ENCODE measurements at places on chromosomes 2 and 18.

DNA sequence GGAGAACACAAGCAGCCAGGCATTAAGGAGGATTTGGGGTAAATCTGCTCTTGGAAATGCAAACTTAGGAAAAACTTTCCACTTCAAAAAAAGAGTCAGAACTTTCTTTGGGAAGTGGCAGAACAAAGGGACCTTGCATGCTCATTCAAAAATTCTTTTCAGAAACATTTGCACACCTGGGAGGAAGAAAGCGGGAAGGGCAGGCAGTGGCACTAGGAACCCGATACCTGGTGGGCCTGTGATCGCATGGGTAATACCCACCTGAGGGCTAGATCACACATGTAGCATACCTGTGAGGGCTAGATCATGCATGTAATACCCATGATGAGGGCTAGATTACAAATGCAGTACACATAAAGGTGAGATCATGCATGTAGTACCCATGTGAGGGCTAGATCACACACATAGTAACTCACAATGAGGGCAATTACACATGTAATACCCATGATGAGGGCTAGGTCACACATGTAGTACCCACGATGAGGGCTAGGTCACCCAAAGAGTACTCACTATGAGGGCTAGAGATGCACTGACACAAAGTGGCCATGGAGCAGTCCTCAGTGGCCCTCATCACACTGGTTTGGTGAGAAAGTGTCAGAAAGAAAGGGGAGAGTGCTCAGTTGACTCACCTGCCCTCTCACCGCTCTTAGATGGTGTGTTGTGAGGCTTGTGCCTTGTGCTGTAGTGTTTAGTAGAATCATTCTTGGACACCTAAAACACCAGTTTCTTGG lies 212.5 kb downstream of the DLGAP1 start:
- no peak for DNase-seq

DNA sequence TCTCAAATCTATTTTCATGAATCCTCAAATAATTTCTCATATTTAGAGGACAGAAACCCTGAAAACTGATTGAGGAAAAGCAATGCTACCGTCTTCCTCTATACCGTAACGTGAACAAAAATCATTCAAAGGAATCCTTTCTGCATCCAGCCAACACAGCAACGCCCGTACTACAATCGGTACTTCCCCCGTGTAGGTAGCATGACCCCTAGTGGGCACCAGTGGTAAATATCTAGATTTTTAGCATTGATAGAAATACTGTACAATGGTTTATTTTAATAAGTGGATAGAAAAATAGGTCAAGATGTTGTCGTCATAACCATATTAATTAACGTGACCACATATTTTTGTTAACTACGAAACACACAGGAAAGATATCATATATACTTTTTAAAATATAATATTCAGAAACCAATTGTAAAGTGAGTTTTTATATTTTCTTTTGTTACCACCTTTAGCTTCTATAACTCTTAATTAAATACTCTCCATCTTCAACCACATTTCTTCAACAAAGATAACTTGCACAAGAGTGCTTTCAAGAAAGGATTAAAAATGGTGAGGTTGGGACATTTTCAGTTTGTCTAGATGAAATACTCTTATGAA lies 194.1 kb downstream of the SS18 start:
- peak; percentile 47 for DNase-seq

DNA sequence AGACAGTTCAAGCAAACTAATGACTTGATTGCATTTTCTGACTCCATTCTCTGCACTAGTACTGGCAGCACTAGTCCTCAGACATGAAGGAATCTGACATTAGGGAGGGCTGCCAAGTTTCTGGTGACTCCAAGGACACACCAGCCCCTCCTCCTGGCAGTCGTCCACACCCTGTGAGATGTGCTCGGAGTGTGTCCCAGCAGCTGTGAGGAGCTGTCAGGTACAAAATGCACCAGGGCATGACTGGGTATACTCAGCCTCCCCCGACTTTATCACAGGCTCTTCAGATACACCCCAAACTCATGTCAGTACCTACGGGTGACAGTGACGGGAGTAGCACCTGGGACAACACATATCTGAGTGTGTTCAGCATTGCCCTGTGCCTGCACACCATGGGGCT lies 43.1 kb downstream of the EDAR start:
- DNase-seq: no peak

GRCh38 chr2:138470941-138471340 lies 30.6 kb upstream of the SPOPL start:
- DNase-seq: no peak

GRCh38 chr2:195026261-195026660 lies 630.8 kb upstream of the SLC39A10 start:
- DNase-seq: no peak

DNA sequence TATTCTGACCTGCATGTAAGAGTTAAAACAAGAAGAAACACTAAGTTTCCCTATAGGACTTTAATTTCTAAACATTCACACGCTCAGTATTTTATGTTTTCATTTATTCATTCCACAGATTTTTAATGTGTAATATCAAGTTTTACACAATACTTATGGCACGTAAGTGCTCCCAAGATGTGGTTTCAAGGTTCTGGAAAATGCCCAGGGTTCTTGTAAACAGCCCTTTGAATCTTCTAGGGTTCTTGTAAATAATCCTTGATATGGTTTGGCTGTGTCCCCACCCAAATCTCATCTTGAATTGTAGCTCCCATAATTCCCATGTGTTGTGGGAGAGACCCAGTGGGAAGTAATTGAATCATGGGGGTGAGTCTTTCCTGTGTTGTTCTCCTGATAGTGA lies 383.0 kb downstream of the TXNL1 start:
- DNase-seq: no peak

- no peak for DNase-seq
Observed at GRCh38 chr2:57407772-57408201, 638.8 kb upstream of the VRK2 start.

DNA sequence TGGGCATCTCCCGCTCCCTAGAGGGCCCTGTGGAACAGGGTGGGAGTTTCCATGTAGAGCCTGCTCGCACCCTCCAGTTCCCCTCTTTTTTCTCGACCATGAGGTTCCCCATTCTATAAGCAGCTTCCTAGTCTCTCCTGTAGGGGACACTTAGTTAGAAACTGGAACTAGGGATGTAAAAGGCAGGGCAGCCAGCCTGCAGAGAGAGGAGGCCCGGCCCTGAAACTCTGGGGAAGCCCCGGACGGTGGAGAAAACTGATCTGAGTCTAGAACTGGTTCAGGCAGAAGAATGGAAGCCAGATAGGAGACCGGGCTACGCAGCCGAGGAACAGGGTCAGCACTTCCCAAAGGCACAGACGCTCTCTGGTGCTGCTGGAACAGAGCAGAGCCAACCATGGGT lies 51.6 kb upstream of the ATG16L1 start:
- no peak for DNase-seq

- DNase-seq: no peak
Observed at GRCh38 chr2:192775459-192776262, 580.9 kb upstream of the TMEFF2 start.

DNA sequence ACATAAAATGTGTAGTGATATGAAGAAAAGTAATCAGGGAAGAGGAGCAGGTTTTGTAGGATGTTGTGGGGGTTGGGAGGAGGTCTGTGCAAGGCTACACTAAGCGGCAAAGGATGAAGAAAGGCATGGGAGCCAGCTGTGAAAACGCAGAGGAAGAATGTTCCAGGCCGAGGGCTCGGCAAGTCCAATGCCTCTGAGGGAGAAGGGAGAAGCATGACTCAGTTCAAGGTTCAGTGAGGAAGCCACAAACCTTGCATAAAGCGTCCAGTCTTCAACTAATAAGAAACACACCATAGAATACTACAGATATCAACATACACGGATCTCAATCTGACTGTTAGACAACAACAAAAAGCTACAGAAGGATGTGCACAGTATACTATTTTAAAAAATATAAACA lies 16.2 kb downstream of the EPB41L3 start:
- DNase-seq: no peak

DNA sequence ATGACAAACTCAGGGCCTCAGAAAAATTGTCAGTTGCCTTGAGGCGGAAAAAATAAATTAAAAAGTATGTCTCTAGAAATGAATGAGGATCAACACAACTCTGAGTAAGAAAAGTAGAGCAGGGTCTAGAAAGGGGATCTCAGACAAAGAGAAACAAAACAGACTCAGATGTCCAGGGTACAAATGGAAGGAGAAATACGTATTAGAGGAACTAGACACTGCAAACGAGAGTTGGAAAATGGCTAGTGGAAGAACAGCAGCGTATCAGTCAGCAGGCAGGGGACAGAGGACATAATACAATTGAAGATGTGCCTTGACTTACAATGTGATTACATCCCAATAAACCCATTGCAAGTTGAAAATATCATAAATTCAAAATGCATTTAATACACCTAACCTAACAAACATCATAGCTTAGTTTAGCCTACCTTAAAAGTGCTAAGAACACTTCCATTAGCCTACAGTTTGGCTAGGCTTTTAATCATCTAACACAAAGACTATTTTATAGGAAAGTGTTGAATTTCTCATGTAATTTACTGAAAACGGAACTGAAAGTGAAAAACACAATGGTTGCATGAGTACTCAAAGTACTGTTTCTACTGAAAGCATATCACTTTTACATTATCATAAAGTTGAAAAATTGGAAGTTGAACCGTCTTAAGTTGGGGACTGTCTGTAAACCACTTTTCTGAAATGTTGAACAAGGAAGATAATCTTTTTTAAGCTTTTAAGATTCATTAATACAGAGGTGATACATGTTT lies 182.8 kb downstream of the NBAS start:
- DNase-seq: no peak

- DNase-seq: no peak
Observed at GRCh38 chr2:12119841-12120240, 373.4 kb downstream of the LPIN1 start.

DNA sequence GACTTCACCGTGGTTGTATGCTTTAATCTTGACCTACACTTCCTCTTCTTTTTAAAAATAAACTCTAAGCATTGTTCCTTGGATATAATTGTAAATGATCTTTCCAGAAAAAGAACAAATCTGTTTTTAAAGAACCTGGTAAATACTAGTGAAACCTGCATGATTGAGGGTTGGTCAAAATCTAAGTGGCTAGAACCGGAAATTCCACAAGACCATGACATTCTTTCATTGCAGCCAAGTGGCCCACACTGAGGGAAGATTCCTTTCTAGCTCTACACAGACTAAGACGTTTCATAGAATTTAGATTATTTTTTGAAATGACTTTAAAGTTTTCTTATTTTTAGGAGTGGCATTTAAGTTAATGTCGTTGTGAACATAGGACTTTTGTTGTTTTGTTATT lies 356.7 kb downstream of the NYAP2 start:
- no peak for DNase-seq

DNA sequence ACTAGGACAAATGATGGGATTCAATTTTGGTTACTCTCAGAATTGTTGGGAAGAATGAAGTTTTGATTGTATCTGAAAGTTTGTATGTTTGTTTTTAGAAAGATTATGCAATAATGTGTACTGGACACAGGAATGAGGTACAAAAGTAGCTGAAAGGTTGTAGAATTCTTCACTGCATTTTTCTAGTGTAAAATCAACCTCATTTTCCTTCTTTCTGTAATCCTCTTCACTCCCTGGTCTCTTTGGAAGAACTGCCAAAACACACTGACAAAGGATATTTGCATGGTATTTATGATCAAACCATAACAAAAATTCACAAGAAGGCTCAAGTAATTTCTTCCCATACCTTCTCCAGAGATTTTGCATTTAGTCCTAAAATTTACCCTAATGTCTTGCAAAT lies 110.7 kb downstream of the ZEB2 start:
- no peak for DNase-seq

DNA sequence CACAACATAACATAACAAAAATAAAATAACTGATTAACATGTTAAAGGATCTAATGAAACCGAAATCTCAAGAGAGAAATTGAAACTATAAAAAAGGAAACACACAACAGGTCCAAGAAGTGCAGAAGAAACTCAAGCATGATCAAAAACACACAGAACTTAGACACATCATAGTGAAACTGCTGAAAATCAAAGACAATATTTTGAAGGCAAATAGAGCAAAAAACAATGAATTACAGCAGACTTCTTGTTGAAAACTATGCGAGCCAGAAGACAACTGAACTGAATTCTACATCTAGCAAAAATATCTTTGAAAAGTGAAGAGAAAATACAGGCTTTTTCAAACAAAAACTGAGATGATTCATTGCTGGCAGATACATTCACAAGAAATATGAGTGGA lies 61.3 kb downstream of the UGP2 start:
- DNase-seq: no peak

DNA sequence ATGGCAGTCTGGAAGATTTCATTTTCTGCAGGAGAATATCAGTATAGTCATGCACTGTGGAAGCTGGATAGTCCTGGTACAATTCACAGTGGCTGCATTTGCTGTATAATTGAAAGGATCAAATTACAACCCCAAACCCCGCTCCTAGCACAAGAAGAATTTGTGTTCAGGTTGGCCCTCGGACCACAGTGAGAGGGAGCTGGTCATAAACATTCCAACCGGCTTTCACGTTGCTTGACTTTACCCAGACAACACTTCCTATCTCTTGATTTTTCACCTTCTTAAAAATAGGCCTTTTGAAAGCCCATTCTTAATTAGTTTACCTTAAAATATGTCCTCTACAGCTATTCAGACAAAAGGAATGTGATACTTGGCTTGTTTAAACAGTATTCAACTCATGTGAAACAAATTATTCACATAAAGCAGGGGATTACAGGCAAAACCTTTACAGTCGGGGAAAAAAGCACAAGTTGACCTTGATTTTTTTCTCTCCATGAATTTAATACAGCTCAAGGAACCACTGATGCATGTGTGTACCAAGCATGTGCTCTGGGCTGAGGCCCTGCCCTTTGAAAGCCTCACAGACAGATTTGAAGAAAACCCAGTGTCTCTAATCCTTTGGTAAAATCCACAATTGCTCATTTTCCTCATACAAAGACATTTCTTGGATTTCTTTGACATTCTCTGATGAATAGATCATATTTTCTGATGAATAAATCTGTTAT lies 143.0 kb upstream of the SOX11 start:
- no peak for DNase-seq

- DNase-seq: no peak
Observed at GRCh38 chr2:215671691-215672090, 235.8 kb upstream of the FN1 start.

- DNase-seq: no peak
Observed at GRCh38 chr18:5152343-5153020, 44.6 kb downstream of the AKAIN1 start.

DNA sequence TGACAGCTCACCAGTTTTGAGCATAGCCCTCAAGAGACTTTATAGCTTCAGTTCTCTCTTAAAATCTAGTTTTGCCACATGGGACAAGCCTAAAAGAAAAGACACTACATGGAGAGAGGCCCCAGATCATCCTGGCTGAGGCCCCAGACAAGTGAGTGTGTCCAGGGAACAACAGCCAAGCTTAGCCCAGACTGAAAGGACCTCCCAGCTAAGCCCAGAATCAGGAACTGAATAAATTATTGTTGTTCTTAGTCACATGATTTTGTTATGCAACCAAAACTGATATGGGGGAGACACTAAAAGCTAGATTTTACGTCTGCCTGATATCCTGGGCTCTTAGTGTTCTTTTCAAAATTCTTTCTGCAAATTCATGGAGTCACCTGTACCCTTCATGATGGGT lies 29.3 kb upstream of the LBH start:
- DNase-seq: no peak

Data from SW 1271 (cell line).